ENCODE measurements at places on chromosomes 1 and 21.

DNA sequence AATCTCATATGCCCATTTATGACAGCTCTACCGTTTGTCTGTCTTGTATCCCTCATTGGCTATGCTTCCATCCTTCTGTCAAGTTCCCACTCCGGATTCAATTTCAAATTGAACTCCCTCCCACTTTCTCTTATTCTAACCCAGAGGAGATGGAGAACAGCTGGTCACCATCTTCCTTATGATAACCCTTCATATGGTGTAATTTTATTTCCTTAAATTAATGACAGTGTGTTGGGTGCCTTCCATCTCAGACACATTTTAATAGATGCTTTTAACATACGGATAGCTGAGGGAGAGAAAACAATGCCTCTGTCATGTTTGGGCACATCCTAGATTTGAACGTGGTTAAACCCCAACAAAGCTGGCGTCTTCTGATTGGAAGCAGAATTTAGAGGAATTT lies 103.0 kb upstream of the PLXNA2 start:
- DNase-seq: no peak

DNA sequence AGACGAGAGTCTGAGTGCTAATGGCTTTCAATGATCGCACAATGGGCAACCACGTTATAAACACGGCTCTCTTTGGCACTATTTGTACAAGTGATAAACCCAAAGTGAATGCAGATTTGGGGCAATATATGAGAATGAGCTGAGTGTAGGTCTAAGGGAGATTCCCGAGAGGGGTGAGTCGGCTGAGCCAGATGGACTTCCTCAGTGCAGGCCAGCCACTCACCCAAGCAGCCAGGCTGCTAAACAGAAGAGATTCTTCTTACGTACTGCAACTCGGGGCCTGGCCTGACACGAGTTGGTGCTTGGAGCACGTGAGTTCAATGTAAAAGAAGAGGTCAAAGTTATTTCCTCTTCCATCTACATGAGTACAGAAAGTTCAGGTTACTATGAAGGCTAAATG lies 6.2 kb upstream of the MIXL1 start:
- DNase-seq: no peak

- no peak for DNase-seq
Measured at GRCh38 chr1:71295350-71295749, 214.5 kb upstream of the ZRANB2 start.

GRCh38 chr1:80402625-80403024 lies 1396.1 kb upstream of the ADGRL4 start:
- DNase-seq: no peak

DNA sequence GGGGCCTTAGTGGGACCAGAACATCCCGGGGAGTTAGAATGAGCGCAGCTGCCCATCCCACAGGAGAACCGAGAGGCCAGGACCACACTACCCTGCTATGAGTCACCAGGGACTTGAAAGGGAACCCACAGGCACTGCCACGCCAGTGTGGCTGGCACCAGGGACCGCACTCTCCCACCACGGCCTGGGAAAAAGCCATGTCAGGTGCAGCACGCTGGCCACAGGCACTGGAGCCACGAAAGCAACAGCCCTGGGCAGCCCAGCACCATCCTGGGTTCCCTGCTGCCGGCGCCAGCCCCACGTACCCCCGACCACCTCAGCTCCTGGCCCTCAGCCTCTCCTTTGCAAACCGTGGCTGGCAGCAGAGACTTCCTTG lies 14.1 kb upstream of the TMEM240 start:
- DNase-seq: no peak

- DNase-seq: no peak
Measured at GRCh38 chr21:40547906-40548513, 298.9 kb downstream of the DSCAM start.

DNA sequence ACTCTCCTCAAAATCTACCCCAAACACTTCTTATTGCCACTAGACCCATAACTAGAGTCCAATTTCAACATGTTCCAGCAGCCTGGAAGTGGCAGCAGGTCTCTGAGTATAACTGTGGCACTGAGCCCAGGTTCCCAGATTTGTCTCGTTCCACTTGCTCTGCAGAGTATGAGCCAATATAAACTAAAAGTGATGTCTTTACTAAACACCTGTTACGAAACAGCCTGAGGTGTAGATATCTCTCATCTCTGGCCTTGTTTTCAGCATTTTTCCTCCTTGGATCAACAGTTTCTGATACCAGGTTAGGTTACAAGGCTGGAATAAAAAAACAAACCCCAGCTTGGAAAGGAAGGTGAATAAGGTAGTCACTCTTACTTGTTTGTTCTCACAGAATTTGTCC lies 25.2 kb upstream of the PRDX6 start:
- no peak for DNase-seq

- DNase-seq: peak; percentile 66
Measured at GRCh38 chr1:159923203-159924024, 1.9 kb downstream of the TAGLN2 start.

- DNase-seq: no peak
Measured at GRCh38 chr1:23643736-23644554, 47.7 kb upstream of the RPL11 start.

- no peak for DNase-seq
Measured at GRCh38 chr1:47569681-47570470, 132.0 kb downstream of the FOXD2 start.

DNA sequence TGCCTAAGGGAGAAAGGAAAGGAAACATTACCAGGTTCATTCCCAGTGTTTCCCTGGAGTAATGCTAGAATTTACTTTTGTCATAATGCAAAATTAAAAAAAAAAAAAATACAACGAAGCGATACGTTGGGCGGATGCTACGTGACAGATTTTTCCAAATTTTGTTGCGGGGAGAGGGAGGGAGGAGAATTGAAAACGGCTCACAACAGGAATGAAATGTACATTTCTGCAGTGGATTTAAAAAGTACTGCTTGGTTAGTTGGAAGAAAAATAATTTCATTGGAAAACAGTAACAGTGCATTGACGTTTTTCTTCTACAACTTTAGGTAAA lies 157.5 kb downstream of the RUNX1 start:
- no peak for DNase-seq

- no peak for DNase-seq
Measured at GRCh38 chr1:214847071-214847810, 235.3 kb upstream of the KCNK2 start.

DNA sequence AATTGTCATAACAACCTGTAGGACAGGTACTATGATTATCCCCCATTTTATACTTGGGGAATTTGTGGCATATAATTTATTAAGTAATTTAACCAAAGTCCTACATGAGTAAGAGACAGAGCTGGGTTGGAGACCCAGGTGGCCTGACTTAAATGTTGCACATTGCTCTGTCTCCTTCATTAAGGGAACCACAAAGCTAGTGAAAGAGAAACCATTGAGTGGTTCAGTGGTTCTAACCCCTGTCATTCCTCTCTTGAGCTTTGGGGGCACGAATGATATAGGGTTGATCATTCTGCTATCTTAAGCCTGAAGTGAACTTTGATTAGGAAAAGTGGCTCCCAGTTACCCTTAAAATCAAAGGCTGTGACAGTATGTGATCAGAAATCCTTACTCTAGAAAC lies 5.3 kb upstream of the MAP3K7CL start:
- no peak for DNase-seq

GRCh38 chr1:1088029-1088800 lies 14.1 kb upstream of the RNF223 start:
- no peak for DNase-seq

DNA sequence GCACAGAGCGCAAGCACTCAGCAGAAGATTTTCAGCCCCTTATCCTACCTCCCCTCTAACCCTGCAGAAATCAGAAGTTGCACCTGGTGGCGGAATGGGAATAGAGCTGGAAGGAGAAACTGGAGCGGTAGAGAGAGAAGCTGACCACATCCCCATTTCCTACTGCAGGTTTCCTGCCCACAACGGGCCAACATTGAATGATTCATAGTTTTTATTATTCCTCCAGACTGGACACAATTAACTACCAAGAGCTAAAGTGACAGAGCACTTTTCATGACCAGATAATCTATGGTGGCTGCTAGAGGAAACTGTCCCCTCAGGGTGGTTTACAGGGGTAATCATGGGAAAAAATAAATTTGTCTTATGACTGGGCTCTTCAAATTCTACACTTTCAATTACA lies 21.3 kb upstream of the LRRC8D start:
- DNase-seq: peak; percentile 65

GRCh38 chr21:45450423-45451090 lies 45.6 kb downstream of the COL18A1 start:
- no peak for DNase-seq

GRCh38 chr1:156390469-156391365 lies 21.7 kb downstream of the RHBG start:
- no peak for DNase-seq

- DNase-seq: no peak
Measured at GRCh38 chr1:23585321-23586022, 26.2 kb upstream of the ID3 start.

GRCh38 chr1:106717591-106717990 lies 338.9 kb upstream of the PRMT6 start:
- DNase-seq: no peak

DNA sequence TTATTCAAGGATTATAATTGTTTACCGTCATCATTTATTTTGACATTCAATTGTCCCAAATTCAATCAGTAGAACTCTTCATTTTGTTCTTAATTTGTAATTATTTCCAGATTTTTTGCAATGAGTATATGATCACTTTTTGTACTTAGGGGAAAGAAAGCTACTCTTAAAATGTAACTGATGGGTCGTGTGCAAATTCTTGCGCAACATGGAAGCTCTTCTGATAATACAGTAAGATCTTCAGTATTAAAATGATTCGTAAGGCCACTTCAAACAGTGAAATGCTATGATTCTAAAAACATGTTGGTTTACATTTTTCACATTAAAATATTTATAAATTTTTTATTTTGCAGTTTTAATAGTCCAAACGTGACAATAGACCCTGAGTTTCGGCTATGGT lies 63.4 kb downstream of the LBR start:
- no peak for DNase-seq

GRCh38 chr1:59017501-59018231 lies 233.8 kb upstream of the JUN start:
- no peak for DNase-seq

GRCh38 chr1:243230914-243231313 lies 24.2 kb downstream of the CEP170 start:
- DNase-seq: no peak

- DNase-seq: no peak
Measured at GRCh38 chr1:68594851-68595250, 98.0 kb upstream of the DEPDC1 start.

- DNase-seq: no peak
Measured at GRCh38 chr1:112686835-112687234, 12.4 kb downstream of the MOV10 start.

GRCh38 chr1:115469703-115470476 lies 131.8 kb upstream of the NGF start:
- DNase-seq: peak; percentile 91

DNA sequence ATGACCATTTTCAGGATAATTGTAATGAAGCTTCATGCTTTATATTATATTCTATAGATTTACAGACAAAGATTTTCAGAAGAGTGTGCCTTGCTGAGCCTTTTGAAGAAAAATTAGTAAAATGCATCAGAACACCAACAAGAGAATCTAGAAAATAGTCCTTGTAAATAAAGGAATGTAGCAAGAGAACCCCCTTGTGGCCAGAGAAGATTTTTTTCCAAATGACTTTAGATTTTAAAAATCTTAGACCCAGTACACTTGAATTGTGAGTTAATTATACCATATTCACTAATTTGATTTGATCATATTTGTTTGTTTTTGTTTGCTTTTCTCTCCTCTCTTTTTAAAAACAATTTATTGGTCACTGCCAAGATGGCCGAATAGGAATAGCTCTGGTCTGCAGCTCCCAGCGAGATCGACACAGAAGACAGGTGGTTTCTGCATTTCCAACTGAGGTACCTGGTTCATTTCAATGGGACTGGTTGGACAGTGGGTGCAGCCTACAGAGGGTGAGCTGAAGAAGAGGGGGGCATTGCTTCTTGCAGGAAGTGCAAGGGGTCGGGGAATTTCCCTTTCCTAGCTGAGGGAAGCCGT lies 12.8 kb upstream of the IFI44L start:
- no peak for DNase-seq

GRCh38 chr1:220045356-220046051 lies 801 bp downstream of the EPRS1 start:
- no peak for DNase-seq

DNA sequence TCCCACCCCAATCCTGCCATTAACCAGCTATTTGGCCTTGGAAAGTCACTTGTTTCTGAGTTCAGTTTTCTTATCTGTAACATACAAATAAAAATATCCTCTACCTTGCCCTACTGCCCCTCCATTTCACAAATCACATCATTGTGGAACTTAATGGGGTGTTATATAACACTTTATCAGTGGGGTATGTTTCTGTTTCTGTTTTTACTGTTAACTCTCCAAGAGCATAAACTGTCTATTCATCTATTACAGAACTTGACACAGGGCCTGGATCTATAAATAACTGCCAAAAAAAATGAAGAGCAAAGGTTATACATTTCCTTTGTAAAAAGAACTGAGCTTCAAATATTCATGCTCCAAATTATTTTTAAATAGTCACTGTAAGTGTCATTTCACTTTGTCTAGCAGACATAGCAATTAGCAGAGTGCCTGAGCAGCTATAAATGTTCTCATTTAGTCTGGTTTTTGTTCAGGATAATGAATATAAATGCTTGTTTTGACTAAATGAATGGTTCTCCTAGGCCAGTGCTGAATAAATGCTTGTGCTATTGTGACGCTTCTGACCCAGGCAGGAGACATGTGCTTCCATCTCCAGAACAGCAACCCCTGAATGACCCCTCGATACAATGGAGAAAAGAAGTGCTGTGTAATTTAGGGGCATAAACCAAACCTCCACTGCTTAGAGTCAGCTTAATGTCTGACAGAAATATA lies 7.4 kb downstream of the PIGM start:
- DNase-seq: no peak

DNA sequence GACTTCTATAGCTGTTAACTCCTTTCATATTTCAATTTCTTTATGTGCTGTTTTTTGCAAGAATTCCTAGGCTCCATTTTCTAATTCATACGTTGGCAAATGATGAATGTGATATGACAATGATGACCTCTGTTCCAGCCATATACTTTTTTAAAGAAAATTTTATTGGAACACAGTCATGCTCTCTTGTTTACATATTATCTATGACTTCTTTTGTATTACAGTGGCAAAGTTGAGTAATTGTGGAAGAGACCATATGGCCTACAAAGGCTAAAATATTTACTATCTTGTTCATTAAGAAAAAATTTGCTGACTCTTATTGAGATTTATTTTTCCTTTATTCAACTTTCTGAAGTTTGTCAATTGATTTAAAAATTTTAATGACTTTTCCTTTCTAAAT lies 7.1 kb downstream of the IFI44L start:
- no peak for DNase-seq

- DNase-seq: no peak
Measured at GRCh38 chr1:6962478-6962995, 177.3 kb downstream of the CAMTA1 start.

- DNase-seq: no peak
Measured at GRCh38 chr1:232923739-232924386, 26.5 kb upstream of the NTPCR start.

Measured in GDM1 (cell line).